ENCODE measurements at places on chromosomes 13 and 19.

DNA sequence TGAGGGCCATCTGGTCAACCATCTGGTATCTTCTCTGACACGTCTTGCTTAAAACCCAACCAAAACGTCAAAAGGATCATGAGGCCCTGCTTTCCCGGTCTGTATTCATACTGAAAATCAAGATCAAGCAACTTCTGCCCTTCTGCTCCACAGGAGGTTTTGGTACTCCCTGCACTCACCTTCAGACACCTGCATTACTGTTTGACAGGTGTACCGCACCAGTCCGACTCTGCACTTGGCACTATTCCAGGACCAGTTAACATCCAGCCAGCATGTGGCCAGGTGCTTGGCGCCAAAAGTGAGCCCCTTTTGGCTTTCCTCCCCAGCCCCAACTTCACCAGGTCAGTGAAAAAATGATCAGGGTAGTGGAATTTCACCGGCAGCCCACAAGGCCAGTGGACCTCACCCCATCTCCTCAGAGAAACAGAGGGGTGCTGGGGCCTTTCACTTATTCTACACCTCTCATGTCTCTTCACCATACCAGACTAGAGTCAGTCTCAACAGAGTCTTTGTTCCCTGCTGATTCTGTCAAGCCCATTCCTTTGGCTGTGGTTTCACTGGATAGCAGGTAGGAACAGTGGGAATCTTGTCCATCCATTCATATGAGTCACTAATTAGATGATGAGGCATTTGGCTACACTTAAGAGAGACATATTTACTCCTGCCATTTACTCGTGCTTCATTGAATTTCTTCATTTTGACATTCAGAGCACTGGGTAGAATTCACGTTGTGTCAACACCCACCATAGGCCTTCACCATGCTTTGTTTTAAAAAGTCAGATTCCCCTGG, 85.3 kb downstream of the ZNF726 start:
- DNase-seq: no peak

DNA sequence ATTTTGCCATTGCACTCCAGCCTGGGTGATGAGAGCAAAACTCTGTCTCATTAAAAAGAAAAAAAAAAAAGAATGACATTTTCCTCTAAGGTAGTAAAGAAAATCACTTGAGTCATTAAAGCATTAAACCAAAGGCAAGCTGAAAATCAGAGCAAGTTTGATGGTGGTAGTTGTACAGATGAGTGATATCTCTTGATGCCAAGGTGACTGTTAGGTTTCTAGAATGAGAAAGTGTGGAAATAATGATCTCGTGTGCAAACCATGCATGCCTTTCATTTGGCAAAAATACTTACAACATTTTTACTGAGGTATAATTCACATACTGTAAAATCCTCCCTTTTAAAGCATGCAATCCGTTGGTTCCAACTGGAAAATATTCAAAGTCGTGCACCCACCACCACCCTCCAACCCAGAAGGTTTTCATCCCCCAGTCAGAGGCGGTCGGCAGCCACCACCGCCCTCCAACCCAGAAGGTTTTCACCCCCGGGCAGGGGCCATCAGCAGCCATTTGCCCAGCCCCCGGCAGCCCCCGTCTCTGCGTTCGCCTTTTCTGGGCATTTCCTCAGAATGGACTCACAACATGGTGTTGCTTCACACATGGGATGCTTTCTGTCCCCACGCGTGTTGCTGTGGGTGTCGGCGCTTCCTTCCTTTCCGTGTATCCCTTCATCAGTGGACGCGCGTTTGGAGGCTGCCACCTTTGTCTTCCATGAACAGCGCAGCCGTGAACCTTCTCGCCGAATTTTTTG, 90.2 kb downstream of the ATP11A start:
- no peak for DNase-seq

DNA sequence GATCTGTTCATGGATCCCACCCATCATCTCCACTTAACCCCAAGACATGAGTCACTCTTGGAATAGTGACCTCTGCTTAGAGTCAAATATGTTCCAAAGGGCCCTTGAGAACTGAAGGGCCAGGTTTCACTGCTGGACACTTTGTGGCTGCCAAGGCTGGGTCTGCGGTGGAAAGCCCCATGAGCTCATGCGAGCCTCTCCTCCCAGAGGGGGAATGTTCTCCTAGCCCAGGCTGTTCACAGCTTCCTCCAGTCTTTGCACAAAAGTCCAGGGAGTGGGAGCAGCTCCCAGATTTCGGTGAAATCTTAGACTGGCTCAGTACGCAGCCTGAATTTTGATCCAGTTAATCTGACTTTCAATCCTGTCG, 732 bp upstream of the DCLK1 start:
- no peak for DNase-seq

- no peak for DNase-seq
Measured at GRCh38 chr13:104461049-104461448, 1394.8 kb upstream of the SLC10A2 start.

- DNase-seq: no peak
Measured at GRCh38 chr19:10670182-10670581, 16.0 kb downstream of the ILF3 start.

- DNase-seq: no peak
Measured at GRCh38 chr13:98916403-98916802, 61.5 kb downstream of the DOCK9 start.

- DNase-seq: no peak
Measured at GRCh38 chr19:56597696-56598095, 2.6 kb downstream of the ZNF71 start.

- no peak for DNase-seq
Measured at GRCh38 chr19:1136621-1137317, 33.0 kb downstream of the GPX4 start.

GRCh38 chr13:43140985-43141384, 117.6 kb downstream of the DNAJC15 start:
- DNase-seq: no peak

DNA sequence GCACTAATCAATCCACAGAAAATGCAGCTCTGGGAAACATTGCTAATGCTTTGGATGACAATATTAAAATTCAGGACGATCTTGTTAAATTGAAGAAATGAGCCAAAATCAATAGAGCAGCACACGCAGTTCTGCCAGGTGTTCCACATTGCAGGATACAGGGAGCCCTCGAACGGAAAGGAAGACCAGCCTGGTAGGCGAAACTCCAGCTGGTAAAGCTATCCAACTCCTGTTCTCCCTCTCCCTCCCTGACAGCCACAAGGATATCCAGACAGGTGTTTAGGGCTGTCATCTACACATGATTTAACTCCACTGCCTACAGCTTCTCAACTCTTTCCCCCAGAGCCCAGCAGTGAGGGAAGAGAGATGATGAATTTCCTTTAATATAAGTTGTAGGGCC, 67.7 kb downstream of the EPSTI1 start:
- no peak for DNase-seq

DNA sequence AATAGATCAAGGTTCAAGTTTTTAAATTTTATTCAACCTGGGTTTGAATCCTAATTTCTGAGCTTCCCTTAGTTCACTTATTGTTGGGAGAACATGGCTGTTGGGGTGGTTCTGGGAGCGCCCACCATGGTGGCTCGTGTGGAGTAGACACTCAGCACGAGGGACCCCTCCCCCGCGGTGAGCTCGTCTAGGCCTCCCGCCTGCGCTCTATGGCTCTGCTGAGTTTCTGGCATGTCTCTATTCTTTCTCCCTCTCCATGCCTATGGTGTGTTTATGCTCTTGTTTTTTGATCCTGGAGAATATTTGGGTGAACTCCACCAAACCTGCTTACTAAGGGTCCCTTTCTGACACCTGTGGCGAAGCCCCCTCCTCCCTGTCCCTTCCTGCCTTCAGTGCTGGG, 1.6 kb upstream of the EPN1 start:
- no peak for DNase-seq

DNA sequence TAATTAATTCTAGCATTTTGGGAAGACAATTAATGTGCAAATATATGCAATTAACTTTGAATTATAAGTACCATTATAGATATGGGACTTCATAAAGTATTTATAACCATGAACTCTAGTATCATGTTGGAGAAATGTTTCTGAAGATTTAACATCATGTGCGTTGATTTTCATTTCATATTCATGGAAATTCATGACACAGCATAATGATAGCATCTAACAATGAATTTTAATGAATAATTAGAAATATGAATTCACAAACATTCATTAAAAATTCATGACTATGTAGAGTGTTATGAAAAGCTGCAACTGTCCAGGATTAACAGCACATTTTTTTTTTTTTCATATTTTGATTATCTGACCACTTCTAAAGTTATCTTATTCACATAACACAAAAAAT, 70.1 kb upstream of the KLHL1 start:
- DNase-seq: no peak

GRCh38 chr19:46426035-46426505, 2.7 kb downstream of the PNMA8C start:
- no peak for DNase-seq

DNA sequence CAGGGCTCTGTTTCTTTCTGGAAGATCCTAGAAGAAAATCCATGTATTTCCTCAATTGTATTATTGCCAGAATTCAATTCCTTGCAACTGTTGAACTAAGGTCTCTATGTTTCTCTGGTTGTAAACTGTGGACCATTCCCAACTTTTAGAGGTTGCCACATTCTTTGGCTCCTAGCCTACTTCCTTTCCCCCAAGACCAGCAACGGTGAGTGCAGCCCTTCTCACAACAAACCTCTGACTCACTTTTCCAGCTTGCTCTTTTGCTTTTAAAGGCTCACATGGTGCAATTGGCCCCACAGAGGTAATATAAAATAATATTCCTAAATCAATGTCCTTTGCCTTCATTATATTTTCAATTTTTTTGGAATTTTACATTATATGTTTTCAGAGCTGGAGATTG, 371.3 kb downstream of the SLITRK5 start:
- no peak for DNase-seq

GRCh38 chr13:22405891-22406290, 735.0 kb downstream of the FGF9 start:
- DNase-seq: no peak

GRCh38 chr19:51473009-51473707, 5.2 kb upstream of the CEACAM18 start:
- DNase-seq: peak; percentile 87

- no peak for DNase-seq
Measured at GRCh38 chr19:18000480-18000914, 7.5 kb upstream of the ARRDC2 start.

DNA sequence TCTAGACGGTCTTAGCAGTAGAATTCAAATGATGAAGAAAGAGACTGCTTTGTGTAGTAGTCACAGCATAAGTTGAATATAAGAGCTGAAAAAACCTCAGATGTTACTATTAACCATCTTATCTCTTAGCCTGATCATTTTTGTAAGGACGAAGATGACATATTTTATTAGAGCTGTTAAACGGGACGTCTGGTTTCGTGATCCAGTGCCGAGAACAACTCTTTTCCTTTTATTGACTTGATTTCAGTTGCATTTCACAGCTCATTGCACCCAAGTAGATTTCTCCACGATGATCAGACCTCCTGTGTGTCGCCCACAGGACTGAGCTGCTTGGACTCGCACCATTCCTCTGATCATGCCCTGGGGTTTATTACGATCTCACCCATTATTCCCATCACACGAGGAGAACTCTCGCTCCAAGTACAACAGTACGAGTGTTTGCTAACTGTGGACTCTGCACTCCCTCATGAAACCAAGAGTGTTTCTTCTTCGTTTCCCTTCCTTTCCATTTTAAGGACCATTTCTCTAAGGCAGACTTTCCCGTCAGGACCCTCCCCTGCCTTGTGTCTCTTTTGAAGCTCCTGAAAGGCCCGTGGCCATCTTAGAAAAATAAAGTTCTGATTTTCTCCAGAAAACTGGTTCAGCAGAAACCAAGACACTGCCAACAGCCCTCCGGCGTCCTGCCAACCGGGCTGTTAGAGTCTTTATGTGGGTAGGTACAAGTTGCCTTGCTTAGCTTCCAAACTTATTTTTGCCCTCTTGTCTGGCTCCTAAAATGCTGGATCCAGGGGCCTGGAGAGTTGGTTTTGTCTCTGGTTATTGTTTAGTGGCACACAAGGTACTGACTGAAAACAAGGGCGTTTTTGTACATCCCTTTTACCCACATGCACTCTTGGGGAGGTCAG, 48.2 kb upstream of the RNF113B start:
- no peak for DNase-seq

- no peak for DNase-seq
Measured at GRCh38 chr13:62910541-62911060, 1495.0 kb upstream of the PCDH20 start.

DNA sequence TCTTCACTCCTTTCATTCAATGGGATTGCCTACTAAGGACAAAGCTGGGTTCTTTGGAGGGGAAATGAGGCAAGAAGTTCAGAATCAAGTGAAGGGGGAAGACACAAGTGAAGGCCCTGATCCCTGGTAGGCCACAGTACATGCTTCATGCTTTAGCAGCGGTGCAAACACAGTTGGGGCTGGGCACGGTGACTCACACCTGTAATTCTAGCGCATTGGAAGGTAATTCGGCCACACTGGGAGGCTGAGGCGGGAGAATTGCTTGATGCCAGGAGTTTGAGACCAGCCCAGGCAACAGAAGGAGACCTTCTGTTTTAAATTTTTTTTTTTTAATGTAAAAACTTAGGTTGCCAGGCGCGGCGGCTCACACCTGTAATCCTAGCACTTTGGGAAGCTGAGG, 23.4 kb upstream of the GATAD2A start:
- no peak for DNase-seq

- DNase-seq: no peak
Measured at GRCh38 chr19:19445911-19446361, 40.5 kb downstream of the GATAD2A start.

DNA sequence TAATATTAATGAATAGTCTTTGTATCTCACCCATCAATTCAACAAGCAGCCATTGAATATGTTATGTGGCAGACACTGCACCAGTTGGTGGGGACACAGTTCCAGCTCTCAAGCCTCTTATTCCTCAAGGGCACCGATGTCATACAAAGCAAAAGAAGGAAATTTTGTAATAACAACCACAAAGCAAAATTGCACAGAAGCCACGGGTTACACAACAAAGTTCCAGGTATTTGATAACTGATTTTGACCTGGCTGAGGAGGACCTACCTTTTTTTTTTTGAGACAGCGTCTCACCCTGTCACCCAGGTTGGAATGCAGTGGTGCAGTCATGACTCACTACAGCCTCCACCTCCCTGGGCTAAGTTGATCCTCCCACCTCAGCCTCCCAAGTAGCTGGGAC, 266.7 kb downstream of the FOXO1 start:
- no peak for DNase-seq

DNA sequence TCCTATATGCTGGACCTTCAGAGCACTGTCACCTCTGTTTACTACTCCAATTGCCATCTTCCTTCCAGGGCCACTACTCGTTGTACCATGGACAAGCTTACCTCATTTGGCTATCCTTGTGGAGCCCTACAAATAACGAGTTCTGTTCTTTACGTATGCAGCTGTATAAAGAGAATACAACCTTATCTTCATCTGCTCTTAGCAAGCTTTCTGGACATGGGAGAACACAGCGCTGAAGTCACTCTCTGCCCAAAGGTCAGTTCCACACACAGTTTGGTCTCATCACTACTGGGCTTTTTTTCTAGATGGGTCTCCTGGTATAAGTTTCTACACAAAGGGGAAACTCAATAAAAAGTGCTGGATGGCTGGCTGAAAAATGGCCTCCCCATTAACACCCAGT, 88.9 kb downstream of the CDADC1 start:
- no peak for DNase-seq

GRCh38 chr19:38211766-38212165, 12.3 kb downstream of the DPF1 start:
- no peak for DNase-seq
